ENCODE measurements at places on chromosomes 2 and 18.

- DNase-seq = no peak
Measured at GRCh38 chr2:149814901-149815300, 227.3 kb upstream of the MMADHC start.

- DNase-seq = no peak
Measured at GRCh38 chr2:230924470-230925341, at the start of gene GPR55. Gene GPR55 (minus strand): TSS chr2:230925242. CDS start chr2:230910962, 14,280 bp downstream.

- DNase-seq = peak; percentile 48
Measured at GRCh38 chr18:69161383-69162028, 239.2 kb upstream of the DOK6 start.

- peak; percentile 57 for DNase-seq
Measured at GRCh38 chr2:191478799-191479679, 198.9 kb upstream of the NABP1 start.

DNA sequence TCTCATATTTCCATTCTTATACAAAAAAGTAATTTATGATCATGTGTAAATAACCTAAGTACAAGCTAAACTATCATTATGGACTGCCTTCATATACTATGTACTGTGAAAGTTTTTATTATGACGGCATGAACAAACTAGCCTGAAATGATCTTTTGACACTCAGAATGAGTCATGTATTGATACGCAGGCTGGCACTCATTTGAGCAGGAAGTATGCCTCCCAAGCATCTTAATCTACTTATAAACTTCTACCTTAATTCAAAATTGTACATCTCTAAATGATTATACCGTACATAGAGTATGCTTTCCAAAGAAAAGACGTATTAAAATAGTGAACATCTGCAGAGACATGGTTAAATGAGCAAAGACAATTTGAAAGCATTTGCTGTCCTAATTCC, 207.1 kb upstream of the SPOPL start:
- DNase-seq = no peak

DNA sequence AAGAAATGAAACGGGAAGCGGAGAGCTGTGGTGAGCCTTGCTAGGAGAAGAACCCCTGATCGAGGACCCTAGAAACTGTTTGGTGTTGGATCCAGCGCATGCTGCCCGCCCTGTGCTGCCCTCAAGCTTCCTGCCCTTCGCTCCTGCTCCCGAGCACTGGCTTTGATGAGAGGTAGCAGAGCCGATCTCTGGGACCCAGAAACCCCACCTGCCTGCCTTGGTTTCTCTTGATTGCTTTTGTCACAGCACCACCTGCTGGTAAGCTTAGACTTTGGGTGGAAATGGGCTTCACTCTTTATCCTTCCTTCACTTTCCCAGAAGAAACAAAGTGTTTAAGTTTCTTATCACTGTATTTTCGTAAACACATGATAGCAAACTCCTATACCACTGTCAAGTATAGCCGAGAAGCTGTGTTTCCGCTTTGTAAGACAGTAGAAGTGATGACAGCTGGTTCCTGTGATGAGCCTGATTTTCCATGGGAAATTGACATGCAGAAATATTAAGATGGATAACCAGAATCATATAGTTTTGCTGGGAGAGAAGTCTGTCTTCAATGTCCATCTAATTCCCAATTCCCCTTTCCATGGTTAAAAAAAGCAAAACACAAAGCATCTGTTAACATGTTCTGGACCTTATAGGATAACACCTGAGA, 267.4 kb downstream of the PHLPP1 start:
- DNase-seq = peak; percentile 71

DNA sequence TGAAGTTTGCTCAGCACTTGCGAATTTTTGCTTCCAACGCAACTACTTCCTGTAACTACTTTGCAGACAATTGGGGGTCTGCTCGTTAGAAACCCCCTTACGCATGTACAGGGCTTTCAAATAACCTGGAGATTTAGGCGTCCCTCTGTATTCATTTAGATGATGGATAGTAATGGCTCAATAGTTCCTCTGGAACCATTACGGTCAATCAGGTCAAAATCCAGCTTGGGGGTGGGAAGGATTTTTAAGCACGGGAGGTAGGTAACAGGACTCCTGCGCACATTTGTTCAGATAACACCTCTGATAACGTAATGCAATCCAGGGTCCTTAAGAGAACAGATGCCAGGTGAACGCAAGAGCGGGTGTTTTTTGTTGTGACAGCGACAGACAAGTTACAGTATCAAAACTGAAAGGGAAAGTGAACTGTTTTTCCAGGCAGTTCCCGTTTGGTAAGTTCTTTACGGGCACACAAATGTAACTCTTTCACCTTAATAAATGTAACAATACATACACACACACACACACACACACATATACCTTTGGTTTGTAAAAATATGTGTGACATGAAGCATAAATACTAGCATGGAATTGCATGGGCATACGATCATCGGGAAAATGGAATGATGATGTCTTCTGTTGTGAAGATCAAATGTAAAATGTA, 3.8 kb upstream of the OSR1 start:
- peak; percentile 66 for DNase-seq

DNA sequence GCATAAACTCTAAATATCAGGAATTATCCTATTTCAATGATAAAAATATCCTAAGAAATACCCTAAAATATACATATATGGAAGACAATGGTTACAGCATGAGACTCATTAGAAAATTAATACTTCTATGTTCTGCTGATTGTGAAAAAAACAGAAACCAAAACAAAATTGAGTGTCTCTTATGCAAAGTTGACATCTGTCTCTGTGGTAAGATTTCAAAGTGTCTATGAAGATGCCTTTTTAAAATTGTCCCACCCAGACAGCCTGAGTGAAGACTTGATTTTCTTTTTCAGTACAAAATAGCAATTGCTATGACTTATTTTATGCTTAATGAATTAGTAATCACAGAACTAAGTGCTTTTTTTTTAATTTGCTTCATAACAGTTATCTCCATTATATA, 1368.4 kb upstream of the LRRTM1 start:
- no peak for DNase-seq

DNA sequence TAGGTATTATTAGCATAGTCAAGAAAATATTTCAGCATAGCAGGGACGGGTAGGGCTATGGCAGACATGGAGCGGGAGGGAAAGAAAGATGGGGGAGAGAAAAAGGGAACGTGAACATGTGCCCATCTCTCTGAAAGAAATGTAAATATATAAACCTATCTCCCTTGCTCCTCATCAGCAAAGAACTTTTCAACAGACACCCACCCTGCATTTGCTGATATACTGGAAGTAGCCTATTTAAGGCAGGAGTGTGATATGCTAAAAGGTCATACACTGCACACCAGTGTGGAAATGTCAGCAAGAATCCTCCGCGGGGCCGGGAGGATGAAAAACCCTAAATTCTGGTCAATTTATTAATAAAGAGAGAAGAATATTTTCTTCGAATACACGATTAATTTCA, 1.7 kb downstream of the MBOAT2 start:
- no peak for DNase-seq

DNA sequence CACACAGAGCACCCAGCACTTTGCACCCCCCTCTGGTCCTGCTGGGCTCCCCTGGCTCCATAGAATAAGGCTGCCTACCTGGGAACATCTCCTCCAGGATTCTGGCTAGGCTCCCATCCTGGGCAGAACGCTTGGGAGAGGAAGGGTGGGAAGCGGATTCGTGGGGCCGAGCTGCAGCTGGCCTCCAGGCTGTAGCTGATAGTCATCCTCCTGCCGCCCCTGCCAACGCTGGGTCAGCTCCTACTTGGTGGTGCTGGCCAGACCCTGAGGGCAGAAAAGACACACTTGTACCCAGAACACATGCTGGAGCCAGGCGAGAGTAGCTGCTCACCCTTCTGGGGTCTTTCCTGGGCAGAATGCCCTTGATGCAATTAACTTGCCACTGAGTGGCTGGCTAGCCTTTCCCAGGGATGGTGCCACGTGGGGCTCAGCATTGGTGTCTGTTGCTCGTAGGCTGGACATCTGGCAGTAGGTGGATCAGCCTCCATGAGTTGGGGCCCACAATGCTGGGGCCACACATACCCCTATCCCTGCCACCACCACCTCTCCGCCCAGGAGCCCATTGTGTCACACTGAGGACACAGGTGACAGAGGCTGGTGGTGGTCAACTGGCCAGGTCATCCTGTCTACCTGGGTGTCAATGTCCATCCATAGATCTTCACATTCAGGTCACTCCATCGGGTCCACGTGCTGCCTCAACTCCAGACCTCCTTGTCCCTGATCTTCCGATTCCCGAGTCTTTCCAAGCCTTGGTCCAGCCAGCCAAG, 112.8 kb downstream of the NDUFA10 start:
- no peak for DNase-seq

DNA sequence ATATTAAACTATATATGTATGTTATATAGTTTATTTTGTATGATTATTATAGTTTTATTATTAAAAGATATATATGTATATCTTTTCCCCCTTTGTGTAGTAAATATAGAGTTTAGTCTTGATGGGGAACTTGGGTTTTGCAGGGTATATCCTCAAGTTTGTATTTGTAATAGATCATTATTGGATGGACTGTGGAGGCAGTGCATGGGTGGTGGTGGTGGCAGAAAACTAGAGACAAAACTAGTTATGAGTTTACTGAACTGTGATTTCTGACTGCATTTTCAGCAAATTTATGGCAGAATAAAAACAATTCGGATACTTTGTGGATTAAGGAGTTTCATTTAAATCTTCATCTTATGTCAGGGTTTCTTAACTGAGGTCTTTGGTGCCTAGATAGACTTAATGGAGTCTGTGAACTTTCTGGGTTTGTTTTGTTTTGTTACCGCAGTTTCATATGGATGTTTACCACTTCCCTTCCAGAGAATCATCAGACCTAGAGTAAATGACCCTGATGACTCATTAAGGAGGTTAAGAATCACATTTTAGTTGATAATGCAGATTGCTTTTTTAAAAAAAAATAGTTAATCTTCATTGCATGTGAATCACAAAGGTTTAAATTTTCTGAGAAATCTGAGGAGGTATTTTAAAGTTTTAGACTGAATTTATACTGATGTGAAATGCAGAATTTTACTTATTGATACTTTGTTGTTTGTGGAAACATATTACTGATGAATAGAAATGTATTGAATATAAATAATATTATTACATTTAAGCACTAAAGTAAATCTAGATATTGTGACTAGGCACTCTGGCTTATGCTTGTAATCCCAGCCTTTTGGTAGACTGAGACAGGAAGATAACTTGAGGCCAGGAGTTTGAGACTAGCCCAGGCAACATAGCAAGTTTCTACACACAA, 14.5 kb downstream of the EPC2 start:
- DNase-seq = peak; percentile 55

DNA sequence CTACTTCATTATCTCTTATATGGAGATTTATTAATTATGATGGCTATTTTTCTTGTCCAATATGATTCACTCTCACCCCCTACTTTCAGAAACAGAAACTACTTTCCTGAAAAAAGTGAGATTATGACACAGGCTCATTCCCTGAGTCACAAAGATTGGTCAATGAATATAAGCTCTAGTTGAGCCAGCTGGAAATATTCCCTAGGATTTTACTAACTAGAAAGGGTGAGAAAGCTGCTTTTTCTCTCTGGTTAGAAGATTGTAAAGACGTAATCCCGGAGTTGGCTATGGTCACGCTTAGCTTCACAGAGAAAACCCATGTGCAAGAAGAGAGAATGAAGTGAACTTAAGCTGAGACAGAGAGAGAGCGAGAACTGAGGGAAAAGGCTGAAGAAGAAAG, 223.7 kb upstream of the SMAD7 start:
- peak; percentile 69 for DNase-seq

DNA sequence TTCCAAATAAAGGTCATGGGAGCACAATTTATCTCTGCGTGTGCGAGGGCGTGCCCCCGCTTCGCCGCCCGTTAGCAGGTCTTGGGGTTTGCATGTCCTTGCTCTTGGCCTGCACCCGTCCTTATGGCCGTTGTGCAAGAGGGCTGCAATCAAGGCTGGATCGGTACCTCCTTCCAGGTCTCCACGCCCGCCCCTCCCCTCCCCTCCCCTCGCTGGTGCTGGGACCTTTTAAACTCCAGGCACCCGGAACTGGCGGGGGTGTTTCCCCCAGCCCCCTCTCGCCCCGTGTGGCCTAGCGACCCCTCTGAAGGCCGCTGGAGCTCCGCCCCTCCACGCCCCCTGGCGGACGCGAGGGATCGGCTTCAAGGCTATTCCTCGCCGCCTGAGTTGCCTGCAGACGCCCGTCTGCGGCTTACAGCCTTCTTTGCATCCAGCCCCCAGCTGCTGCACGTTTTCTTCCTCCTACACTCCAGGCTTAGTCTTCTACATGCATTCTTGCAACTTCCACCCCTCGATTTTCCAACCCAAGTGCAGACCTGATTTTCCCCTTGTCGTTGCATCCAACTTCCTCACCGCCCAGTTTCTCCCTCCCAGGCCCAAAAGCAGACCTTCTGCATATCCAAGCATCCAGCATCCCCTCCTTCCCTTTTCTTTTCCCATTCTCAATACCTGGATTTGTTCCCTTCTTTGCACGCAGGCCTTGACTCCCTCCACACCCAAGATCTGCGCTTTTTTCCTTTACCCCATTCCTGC, 577 bp downstream of the IDH1 start:
- DNase-seq = peak; percentile 89

- DNase-seq = no peak
Measured at GRCh38 chr2:105714141-105714540, 30.6 kb upstream of the NCK2 start.

GRCh38 chr18:27824841-27825681, 351.9 kb downstream of the CDH2 start:
- no peak for DNase-seq

- no peak for DNase-seq
Measured at GRCh38 chr2:206615417-206616089, 26.7 kb upstream of the FAM237A start.

GRCh38 chr18:69444221-69444620, 43.5 kb downstream of the DOK6 start:
- DNase-seq = peak; percentile 4
